ENCODE measurements at places on chromosomes 16 and 17. TPM values are rescaled to one million over a fixed set of nuclear protein-coding genes. Genes with fewer than 3 reads are reported as not detected.

Gene SLC5A11
- not detected for total RNA-seq

Gene CCL17
- not detected for total RNA-seq

DNA sequence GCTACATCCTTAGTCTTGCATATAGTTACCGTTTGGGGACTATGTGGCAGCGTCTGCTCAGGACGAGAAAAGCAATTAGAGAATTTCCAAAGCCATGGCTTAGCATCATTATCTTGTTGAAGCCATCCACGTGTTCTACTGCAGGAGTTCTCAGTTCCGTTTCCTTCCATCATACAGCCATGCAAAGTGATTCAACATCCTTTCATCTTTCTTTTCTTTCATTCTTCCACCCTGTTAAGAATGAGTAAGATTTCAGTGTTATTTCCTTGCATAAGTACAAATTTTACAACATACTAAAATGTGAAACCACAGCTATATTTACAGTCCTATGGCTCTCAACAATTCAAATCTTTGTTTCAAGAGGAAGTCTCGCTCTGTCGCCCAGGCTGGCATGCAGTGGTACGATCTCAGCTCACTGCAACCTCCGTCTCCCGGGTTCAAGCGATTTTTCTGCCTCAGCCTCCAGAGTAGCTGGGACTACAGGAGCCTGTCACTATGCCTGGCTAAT is 3.8 kb downstream of the MARF1 start:
- no peak for DNase-seq

DNA sequence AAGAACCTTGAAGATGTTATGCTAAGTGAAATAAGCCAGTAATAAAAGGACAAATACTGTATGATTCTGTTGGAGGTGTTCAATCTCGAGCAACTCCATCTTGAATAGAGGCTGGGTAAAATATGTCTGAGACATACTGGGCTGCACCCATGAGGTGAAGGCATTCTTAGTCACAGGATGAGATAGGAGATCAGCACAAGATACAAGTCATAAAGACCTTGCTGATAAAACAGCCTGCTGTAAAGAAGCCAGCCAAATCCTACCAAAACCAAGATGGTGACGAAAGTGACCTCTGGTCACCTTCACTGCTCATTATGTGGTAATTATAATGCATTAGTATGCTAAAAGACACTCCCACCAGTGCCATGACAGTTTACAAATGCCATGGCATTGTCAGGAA is 98.1 kb downstream of the RGS9 start:
- no peak for DNase-seq

GRCh38 chr16:86608301-86608747 is 30.0 kb downstream of the FOXL1 start:
- DNase-seq = no peak

GRCh38 chr16:81444448-81445121 is at the start of gene CMIP:
Gene CMIP (plus strand): TSS chr16:81444808.
- peak; percentile 89 for DNase-seq
